ENCODE measurements at places on chromosomes 2 and 18.
A peak's percentile ranks its signal among the peaks of the same experiment; 100 is the strongest.

- DNase-seq: no peak
Measured at GRCh38 chr2:46018773-46019591, 278.2 kb upstream of the EPAS1 start.

GRCh38 chr2:20539133-20539719 lies 92.4 kb downstream of the RHOB start:
- no peak for DNase-seq

DNA sequence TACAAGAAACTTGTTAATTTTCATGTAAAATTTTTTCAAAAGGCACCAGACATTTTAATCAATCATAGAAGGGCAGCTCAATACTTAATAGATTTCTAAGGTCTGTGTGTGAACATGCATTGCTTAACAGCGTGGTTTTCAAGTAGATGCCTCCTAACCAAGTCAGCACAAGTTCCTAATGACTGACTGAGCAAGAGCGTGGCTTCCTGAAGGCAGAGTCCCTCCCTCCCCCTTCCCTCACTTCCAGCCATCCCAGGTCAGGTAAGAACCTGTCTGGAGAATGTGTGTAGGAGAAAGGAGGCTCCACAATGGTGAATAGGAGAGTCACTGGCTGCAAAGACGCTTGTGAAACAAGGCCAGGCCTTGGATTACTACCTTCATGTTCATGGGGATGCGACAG lies 33.5 kb upstream of the DAPL1 start:
- DNase-seq: no peak

DNA sequence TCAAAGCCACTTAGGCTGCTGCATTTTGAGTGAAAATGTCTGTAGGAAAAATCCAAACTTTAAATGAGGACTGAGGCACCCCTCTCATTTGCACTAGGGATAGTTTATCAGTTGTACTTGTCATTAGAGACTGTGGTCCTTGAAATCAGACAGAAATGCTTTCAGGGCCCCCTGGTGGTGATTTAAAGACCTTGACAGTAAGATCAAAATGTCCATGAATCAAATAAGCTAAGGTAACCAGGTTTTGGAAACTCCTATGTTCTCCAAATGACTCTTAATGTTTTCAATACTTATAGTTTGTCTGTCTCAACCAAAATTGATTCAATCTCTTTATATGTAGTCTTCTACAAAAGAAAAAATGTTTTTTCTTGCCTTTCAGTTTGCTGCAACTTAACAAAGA lies 28.8 kb upstream of the DDX18 start:
- peak; percentile 35 for DNase-seq

- no peak for DNase-seq
Measured at GRCh38 chr2:27792759-27793158, 21.2 kb downstream of the MRPL33 start.

GRCh38 chr2:224973112-224974016 lies 68.9 kb downstream of the DOCK10 start:
- peak; percentile 35 for DNase-seq

GRCh38 chr2:85971366-85971765 lies 82.6 kb upstream of the ST3GAL5 start:
- DNase-seq: no peak

- no peak for DNase-seq
Measured at GRCh38 chr18:3973191-3973850, 481.8 kb downstream of the DLGAP1 start.

GRCh38 chr2:123434546-123435395 lies 590.3 kb upstream of the CNTNAP5 start:
- no peak for DNase-seq

DNA sequence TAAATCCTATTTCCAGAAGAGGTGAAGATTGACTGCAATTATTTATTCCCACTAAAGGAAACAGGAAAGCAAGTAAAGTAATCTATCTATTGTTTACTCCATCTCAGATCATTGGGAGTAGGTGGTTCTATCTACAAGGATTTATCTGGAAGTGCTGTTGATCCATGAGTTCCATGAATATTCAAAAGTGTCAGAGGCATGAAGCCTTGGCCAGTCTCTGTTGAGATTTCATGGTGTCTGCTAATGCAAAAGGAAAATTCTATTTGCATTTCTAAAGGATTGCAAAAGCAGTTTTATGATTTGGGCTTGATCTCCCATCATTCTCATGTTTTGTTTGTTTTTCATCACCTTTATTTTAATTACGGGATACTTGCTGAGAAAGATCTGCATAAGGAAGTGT lies 102.4 kb upstream of the ST6GAL2 start:
- no peak for DNase-seq

- DNase-seq: no peak
Measured at GRCh38 chr2:84847326-84848050, 33.4 kb downstream of the TRABD2A start.

GRCh38 chr2:32741575-32741974 lies 113.7 kb downstream of the TTC27 start:
- no peak for DNase-seq

DNA sequence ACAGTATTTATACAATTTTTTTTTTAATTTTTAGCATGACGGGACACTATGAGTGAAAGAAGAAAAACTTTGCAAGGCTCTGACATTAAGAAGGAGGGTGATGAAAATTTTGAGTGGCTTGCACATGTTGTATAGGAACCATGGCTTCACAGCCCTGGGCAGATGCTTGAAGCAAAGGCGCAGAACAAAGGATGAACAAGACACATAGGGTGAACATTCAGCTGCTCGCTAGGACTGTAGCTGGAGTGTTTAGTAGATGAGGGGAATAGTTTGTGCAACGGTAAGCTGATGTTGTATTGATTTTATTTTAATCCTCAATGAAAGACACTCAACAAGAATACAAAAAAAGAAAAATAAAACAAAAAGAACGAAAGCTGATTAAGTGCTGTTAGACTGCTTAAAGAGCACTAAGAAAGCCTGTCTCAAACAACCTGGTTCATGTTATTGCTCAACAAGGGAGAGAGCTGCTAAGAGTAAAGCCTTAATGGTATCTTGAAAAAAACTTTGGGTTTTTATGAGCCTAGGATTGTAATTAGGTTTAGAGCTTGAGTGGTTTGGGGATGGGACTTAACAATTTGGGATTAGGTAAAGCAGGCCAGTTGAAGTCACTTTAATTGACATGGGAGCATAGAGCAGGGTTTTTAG lies 41.2 kb upstream of the GCFC2 start:
- DNase-seq: no peak

- no peak for DNase-seq
Measured at GRCh38 chr2:187943772-187944369, 347.8 kb upstream of the GULP1 start.

GRCh38 chr2:171858397-171858958 lies 35.6 kb downstream of the SLC25A12 start:
- DNase-seq: no peak

- no peak for DNase-seq
Measured at GRCh38 chr2:224545884-224546644, 39.1 kb downstream of the CUL3 start.

DNA sequence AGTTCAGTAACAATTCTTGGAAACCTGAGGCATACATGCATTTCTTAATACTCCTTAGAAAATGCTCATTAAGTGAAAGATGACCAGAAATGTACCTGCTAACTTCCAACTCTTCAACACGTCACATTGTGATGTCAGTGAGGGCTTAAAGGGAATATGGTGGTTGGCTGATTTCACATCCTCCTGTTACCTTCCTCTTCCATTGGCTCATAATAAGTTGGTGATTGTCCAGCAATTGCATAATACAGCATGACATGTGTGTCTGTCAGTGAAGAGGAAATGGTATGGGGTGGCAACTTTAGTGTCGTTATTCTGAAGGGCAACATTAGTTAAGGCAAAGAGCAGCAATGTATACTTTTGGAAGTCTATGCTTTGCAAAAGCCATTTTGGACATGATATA lies 26.0 kb downstream of the PLEK start:
- no peak for DNase-seq

GRCh38 chr2:118309946-118310680 lies 221.8 kb downstream of the INSIG2 start:
- DNase-seq: peak; percentile 22

DNA sequence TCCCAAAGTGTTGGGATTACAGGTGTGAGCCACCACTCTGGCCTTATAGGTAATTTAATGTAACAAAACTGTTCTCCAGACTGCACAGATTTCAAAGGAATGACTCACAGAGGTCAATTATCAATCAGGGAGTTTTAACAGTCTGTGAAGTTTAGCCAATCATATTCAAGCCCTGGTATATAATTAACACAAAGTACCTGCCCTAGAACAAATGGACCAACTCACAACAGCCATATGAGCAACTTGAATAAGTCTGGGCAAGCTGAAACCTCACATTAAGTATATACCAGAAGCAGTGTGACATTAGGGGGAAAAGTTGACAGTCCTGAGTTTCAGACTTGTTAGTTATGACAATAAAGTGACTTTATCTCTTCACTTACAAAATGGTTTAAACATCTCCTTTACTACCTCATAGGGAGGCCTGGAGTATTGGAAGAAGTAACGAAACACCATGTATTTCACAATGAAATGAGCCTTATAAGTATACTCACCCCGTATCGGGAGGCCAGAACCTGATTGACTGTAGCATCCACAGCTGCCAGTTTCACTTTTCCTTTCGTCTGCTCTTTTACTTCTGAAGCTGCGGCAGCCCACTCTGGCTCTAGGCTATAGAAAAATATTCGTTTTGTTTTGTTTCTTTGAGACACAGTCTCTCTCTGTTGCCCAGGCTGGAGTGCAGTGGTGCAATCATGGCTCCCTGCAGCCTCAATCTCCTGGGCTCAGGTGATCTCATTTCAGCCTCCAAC lies 22.2 kb downstream of the PDIA6 start:
- no peak for DNase-seq

- DNase-seq: no peak
Measured at GRCh38 chr18:13302040-13302439, 83.5 kb downstream of the LDLRAD4 start.

- no peak for DNase-seq
Measured at GRCh38 chr2:27150639-27151230, 1.9 kb downstream of the TCF23 start.

DNA sequence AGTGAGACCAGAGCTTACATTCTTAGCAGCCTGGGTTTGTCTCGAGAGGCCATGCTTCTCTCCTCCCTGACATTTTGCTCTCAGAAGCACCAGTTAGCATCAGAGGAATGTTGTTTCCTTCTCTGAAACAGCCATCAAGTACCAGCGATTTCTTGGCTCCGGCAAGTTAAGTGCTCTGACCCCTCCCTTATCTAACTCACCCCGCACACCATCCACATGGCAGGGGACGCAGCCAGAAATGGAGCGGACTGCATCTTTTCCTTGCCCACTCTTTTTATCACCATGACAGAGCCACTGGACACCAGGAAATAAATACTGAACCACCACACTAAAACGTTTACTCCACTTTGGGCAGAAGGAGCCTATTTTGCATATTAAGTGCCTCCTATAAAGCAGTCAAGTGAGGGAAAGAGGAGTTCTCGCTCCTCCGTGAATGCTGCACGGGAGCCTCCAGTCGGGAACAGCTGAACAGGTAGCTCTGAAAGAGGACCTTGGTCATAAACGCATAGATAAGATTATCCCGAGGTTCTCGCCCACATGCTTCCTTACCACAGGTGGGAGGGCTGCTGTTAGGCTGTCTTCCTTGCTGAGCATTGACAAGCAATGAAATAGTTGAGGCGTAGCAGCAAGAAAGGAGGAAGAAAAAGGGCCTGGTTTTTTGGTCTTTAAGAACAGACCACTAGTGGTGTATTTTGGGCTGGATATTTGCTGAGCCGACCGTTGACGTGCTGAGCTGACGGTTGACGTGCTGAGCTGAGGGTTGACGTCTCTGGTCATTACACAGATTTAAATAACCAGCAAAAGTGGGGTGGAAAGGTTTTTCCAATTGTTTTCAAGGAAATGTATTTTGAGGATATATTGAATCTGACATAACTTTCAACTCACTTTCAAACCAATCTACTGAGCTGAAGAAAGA lies 71.4 kb upstream of the ITGB6 start:
- no peak for DNase-seq

DNA sequence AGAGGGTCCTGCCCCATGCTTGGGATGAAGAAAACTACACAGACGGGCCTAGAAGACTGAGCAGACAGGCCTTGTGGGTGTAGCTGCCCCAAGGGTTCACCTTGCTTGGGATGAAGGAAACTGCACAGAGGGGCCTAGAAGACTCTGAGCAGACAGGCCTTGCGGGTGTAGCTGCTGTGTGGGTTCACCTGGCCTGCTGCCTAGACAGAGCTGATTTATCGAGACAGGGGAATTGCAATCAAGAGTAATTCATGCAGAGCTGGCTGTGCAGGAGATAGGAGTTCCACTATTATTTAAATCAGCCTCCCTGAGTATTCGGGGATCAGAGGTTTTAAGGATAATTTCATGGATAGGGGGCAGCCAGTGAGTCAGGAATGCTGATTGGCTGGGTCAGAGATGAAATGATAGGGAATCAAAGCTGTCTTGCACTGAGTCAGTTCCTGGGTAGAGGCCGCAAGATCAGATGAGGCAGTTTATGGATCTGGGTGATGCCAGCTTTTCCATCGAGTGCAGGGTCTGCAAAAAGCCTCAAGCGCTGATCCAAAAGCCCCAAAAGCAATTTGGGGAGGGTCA lies 341.4 kb downstream of the GALR1 start:
- no peak for DNase-seq

GRCh38 chr2:60456115-60456770 lies 97.2 kb downstream of the BCL11A start:
- DNase-seq: no peak

GRCh38 chr2:17190527-17190926 lies 327.7 kb downstream of the RAD51AP2 start:
- no peak for DNase-seq

GRCh38 chr18:23573626-23574431 lies 12.5 kb downstream of the NPC1 start:
- DNase-seq: no peak

DNA sequence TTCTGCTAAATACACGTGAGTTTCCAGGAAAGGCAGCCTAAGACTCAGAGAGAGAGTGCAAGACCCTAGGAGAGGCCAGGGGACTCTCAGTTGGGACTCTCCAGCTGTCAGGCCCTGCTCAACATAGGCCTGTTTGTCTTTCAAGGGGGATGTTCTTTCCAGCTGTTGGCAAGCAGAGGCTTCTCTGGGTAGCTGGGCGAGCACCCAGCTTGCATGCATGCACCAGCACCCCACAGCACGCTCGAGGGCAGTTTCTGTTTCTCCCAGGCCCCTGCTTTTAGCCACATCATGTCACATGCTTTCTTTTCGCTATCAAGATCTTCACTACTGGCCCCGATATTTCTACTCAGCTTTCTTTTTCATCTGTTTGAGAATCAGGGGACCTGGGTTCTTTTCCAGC lies 479.3 kb upstream of the HS6ST1 start:
- DNase-seq: no peak

DNA sequence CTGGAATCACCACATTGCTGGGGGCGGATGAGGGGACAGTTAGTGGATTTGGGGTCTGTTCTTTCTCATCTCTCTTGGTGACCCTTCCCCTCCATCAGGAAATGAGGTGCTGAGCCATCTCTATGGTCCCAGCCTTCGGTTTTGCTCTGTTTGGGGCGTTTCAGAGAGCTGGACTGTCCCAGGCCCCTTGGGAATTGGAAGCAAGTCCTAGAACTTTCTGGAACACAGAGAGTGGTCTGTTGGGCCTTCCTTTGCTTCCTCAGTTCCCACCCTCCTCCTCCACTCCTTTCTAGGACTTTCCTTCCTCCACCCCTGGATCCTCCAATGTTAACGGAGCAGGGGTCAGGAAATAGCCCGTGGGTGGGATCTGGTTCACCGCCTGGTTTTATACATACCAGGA lies 17.0 kb downstream of the RRM2 start:
- no peak for DNase-seq

All from memory B cell (primary cell).